ENCODE measurements at places on chromosomes 6 and 20.

DNA sequence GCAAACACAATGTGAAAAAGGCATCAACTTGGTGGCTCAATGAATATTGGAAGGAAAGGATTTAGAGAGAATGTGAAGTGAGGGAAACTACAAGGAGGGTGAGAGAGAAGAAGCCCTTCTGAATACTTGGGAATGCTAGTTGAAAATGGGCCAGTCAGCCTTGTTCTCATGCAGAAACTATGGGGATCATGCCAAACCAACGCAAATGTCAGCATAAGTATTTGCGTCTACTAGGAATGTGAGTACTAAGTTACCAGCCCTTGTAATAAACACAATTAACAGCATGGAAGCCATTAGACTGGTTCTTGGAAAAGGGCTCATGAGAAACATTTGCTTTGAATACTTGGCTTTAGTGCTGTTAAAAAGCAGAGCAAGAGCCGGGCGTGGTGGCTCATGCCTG lies 54.9 kb upstream of the AIG1 start:
- no peak for DNase-seq

DNA sequence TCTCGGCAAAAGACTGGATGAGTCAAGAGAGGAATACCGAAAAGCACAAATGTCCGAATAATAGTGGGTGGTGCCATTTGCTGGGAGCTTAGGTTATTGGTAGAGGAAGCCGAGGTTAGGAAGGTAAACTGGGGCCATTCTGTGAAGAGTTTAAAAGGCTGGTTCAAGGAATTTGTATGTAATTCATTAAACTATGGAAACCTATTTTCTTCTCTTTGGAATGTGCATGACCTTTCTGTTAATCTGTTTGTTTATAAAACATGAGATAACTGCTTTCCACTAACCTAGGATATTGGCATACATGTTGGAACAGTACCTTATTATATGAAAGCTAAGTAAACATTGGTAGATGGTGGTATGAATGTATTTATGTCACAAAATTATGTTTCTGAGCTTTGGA lies 71.8 kb downstream of the LCA5 start:
- no peak for DNase-seq

- DNase-seq = no peak
Measured at GRCh38 chr20:63592661-63593060, 18.6 kb upstream of the HELZ2 start.

GRCh38 chr20:19440660-19441527 lies 228.5 kb downstream of the SLC24A3 start:
- DNase-seq = peak; percentile 55

DNA sequence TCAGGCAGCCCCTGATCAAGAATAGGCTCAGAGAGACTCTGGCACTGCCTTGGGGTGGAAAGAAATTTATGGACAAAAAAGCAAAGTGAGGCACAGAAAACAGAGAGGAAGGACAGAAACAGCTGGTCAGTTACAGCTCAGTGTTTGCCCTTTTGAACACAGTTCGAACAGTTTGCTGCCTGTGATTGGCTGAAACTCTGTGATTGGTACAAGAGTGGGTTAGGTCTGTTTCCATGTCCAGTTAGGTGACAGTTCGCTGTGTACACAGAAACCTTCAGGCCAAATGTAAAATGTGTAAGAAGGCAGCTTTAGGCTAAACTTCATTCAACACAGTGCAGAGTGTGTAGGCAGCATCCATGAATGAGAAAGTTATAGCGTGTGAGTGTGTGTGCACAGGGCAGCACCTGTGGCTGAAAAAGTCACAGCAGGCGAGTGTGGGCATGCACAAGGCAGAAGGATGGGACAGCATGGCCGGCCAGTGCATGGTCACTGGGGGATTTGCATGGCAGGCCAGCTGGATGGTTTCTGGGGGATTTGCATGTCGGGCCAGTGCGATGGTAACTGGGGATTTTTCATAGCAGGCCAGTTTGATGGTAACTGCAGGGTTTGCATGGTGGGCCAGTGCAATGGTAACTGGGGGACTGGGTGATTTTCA lies 75.4 kb upstream of the FRMD1 start:
- no peak for DNase-seq

DNA sequence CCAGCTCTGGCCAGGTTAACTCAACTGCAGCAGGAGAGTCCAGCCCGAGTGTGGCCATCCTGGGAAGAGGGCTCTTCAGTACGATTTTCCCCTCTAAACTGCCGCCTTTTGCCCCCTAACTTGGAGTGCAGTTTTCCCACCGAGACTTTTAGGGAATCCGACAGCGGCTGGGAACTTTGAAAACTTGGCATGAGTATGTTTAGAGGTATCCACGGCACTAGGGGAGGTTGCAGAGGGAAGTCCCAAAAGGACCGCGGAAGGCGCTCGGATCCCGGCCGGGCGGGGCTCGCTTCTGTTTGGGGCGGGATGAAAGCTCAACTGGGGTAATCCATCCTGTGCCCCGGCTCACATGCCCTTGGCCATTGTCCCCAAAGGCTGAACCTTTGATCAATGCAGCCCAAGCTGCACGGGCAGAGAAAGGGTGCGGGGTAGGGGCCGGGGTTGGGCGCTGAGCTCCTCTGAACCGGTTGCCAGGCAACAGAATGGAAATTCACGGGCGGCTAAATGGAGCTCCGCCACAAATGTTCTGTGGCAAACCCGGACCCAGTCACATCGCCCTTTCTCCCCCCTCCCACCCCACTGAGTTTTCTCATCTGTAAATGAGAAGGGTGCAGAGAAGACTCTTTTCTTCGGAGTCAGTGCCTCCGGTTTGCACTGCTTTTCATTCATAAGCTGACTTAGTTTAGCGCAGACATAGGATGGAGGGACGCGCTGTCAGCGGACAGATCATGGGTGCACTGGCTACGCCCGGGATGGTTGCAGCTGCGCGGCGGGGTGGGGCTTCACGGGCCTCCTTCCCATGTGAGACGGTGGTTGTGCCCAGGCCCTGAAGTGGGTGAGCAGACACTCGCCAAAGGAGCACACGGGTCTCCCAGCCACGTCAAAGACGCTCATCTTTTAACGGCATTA lies 2.3 kb downstream of the BMP6 start:
- DNase-seq = peak; percentile 58

DNA sequence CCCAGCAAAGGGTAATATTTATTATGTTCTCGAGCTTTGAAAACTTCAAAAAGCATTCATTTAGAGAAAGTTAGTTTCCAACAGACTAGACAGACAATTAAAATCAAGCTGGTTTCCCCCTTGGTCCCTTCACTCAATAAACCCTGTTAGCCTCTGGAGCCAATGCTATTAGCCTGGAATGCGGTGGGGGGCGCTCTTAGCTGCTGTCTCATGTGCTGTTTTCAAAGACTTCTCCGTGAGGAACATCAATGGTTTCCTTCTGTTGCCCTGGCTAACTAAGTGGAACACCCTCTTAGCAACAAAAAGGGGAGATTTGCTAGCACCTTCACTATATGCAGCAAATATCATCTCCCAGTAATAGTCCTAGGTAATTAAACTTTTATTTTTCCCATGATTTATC lies 86.4 kb downstream of the LY86 start:
- DNase-seq = no peak

GRCh38 chr6:139303185-139303584 lies 11.4 kb upstream of the TXLNB start:
- no peak for DNase-seq

DNA sequence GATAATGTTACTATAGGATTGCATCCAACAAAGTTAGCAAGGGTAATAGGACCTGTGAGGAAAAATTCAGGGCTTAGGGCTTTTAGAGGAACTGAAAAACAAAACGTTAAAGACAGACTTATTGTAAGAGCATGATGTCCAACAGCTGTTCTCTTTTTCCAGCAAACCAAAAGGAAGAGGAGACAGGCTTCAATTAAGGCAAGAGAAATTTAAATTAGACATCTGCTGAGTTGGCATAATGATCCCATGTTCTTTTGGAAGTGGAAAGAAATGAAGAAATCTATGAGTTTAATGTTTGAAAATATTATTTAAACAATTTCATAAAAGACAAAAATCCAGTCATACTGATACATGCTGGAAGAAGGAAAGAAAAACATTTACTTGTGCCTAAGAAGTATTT lies 95.7 kb upstream of the HMGCLL1 start:
- DNase-seq = no peak

- no peak for DNase-seq
Measured at GRCh38 chr20:14197097-14197496, 140.3 kb downstream of the FLRT3 start.

DNA sequence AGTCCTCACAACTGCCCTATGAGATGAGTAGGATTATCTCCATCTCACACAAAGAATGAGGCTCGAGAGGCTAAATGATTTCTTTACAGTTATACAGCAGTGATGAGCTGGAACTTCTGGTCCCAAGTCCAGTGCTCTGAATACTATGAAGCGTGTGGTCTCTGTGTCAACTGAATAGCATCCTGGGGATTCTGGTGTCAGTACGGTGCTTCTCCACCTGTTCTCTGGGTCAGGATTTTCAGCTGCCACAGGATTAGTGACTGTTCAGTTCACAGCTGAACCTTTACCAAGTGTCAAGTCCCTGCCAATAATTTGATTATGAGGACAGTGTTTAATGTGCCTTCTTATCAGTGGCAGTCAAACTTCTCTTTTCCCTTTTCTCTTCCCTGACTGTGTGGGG lies 5.2 kb upstream of the MAFB start:
- DNase-seq = no peak

GRCh38 chr6:56807326-56807988 lies 147.4 kb upstream of the BEND6 start:
- DNase-seq = no peak

GRCh38 chr6:96032661-96033060 lies 16.9 kb downstream of the FUT9 start:
- DNase-seq = no peak

DNA sequence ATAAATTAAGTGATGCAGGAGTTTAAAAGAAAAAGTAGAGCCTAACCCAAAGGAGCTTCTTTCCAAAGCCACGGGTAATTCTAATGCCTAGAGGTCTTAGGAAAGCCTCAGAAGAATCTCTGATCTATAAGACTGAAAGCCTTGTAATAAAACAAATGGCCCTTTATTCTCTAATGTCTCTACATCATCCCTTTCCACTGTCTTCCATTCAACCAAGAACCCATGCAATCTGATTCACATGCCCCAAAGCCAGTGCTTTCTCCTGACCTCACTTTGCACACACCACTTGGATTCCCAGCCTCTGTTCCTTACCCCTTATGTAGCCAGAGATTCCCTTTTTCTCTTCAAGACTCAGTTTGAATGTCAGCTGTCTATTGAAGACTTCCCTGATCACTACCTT lies 252.9 kb upstream of the NRSN1 start:
- DNase-seq = no peak

GRCh38 chr6:149093643-149094042 lies 223.9 kb upstream of the TAB2 start:
- DNase-seq = no peak

DNA sequence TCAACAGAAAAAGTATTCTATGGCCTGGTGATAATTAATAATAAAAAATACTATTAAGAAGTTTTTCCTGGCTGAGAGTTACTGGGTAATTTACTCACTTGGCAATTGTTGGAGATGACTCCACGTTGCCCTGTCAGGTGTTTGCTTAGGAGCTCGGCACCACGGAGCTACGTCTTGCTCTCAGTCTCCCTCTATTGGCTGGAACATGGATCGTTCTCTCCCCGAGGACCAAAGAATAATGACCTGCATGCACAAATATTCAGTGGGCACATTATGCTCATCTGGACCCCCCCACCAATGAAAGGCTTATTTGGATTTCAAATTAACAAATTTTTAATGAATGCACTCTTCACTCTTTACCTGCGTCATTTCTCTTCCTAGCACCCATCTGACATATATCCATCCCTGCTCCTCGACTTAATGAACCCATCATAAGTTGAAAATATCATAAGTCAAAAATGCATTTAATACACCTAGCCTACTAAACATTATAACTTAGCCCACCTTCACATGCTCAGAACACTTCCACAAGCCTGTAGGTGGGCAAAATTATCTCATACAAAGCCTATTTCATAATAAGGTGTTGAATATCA lies 71.0 kb upstream of the CD83 start:
- DNase-seq = peak; percentile 61

DNA sequence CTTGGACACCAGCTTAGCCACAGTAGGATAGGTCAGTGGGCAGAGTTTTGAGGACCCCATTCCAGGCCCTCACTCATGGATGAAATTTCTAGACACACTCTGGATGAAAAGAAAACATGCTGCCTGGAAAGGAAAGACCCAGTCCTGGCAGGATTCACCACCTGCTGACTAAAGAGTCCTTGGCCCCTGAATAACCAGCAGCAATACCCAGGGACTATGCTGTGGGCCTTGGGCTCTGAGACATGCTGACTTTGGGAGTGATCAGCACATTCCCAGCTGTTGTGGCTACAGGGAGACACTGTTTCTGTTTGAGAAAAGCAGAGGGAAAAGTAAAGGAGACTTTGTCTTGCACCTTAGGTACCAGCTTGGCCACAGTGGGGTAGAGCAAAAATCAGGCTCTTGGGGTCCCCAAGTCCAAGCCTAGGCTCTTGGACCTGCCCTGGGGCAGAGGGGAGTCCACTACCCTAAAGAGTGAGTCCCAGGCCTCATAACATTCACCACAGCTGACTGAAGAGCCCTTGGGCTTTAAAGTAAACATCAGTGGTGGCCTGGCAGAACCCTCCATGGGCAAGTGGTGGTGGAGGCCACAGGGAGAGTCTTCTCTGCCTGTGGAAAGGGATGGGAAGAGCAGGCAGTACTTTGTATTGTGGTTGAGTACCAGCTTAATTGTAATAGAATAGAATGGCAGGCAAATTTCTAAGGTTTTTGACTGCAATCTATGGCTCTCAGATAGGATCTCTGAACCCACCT lies 516.8 kb downstream of the BCKDHB start:
- no peak for DNase-seq

- DNase-seq = no peak
Measured at GRCh38 chr20:58524814-58525213, 9.6 kb upstream of the APCDD1L start.

DNA sequence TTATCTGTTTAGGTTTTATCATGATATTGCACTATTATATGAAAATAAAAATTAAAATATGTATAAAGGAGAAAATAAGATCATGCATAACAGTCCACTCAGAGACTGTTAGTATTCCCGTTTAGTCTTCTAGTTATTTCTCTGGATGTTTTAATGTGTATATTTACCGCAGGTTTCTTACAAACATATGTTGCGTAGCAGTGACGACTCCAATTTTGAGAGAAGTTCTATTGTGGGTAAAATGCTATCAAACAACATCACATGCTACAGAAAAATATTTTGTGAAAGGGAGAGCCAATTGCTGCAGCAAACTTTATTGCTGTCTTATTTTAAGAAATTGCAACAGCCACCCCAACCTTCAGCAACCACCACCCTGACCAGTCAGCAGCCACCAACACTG lies 72.4 kb upstream of the NXT1 start:
- DNase-seq = no peak

DNA sequence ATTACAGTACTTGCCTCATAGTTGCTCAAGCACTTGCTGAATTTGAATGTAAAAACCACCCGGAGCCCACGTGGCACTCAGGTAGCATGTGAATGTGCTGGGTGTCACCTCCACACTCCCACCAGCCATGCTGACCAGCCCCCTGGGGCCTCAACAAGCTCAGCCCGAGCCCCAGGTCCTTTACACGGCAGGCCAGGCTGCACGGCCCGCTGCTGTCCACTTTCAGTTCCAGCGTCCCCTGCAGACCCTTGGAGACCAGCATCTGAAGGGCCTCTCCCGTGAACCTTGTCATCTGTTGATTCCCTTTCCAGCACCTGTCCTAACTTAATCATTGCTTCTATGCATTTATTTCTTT lies 33.3 kb upstream of the ZBP1 start:
- no peak for DNase-seq
